ENCODE measurements at places on chromosomes 5 and 9.

DNA sequence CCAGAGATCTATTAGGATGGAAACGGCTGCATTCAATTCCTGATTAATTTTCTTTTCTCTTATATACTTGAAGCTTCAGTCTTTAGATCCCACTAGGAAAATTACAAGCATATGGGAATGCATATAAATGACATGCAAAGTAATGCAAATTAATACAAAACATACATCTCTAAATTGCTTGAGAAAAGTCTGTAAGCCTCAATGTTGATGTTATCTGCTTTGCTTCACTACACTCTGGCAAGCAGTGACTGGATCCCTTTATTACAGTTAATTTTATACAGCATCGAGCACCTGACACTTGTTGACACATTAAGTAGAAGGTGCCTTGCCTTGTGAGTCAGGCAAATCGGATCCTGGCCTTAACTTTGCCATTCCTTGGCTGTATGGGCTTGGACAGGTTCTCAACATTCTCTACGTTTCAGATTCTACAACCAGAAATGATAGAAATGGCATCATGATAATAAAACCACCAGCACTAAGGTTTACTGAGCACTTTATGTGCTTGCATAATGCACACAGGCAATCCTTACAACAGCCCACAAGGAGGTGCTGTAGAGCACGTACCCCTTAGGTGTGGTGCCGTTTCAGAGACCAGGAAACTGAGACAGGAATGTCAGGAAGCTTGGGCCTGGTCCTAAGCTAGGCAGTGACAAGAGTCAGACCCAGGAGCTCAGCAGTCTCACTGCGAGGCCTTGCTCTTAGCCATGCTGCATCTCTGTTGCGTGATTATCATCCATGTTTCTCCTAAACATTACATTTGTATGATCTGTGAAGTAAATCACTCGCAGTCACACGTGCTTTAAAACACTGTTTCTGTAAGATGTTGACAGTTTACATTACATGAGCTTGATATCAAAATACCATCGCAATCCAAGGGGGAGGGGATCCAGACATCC, 2.7 kb downstream of the GCNT4 start:
- DNase-seq = peak; percentile 71
- H3K36me3 ChIP-seq = no peaks in the 10 kb centered on the region
- peaks cover 26% of the 10 kb centered on the region for H3K27me3 ChIP-seq
- peaks cover 14% of the 10 kb centered on the region for H3K4me1 ChIP-seq
- H3K27ac ChIP-seq = no peak overlapping the region

DNA sequence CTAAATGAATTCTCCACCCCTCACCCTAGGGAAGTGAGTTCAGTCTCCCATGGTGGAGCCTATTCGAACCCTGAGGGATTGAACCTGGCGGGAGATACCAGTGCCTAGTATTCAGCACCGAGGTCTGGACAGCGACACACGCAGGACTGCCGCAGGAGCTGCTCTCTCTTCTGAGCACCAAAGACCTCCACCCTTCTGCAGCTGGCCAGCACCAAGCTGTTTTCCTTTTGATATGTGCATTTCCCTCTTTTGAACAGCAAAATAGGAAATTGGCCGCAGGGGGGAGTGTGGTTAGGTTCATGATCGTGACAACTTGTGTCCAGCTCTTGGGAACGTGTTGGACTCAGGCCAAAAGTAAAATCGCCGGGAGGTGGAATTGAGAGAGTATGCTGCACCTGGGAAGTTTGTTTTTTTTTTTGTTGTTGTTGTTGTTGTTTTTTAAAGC, 1.2 kb upstream of the PCSK1 start:
- no peak overlapping the region for H3K4me3 ChIP-seq
- H3K27me3 ChIP-seq = peaks cover 18% of the 10 kb centered on the region
- no peak overlapping the region for H3K27ac ChIP-seq
- H3K36me3 ChIP-seq = no peaks in the 10 kb centered on the region

DNA sequence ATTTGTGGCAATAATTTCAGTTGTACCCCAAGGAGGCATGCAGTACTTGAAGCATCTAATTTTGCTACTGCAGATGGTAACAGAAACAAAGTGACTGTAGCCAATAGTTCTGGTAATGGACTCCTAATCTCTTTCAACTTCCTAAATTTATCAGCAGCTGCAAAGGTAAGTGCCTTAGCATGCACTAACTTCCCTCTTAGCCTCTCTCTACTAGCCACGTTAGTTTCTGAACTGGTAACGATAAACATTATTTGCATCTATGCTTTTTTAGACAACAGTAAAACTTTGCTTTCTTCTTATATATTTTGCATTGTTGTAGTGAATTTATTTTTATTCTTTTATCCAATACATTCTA, 6.2 kb upstream of the CKS2 start:
- DNase-seq = no peak

GRCh38 chr5:72199681-72200080, 92.4 kb downstream of the MAP1B start:
- peaks cover 14% of the 10 kb centered on the region for H3K4me1 ChIP-seq
- no peak overlapping the region for H3K4me3 ChIP-seq
- no peak overlapping the region for H3K27ac ChIP-seq
- no peak for DNase-seq

DNA sequence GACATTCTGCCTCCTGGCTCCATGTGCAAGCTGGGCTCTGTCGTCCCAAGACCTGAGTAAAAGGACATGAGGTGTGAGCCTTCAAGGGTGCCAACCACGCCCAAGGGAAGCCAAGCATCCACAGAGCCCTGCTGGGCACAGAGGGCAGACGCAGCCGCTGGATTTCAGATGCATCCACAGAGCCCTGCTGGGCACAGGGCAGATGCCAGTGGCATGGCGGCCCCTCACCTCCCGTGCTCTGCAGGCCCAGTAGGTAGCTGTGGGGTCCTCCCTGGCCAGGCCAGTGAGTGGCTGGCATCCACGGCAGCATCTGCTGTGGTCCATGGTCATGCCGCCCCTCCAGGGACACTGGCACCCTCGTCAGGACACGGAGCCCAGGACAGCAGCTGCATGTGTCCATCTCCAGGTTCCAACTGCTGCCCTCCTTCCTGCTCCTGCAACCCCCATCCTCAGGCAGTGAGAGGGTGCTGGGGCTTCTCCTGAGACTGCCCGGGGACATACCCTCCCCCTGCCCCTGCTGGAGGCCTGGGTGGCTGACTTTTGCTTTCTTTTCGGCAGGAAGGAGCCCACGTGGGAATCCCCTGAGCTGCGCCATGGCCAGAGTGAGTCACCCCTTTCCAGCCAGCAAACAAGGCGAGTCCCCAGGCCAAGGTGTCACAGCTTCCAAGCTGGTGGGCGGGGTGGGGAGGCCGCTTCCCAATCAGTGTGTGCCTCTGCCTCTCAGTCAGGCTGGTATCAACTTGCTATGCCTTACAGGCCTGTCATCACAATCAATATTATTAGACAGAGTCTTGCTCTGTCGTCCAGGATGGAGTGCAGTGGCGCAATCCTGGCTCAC, 4.0 kb upstream of the TRAF2 start:
- no peaks in the 10 kb centered on the region for H3K27me3 ChIP-seq
- no peaks in the 10 kb centered on the region for H3K36me3 ChIP-seq

- no peak overlapping the region for H3K4me3 ChIP-seq
- H3K36me3 ChIP-seq = no peaks in the 10 kb centered on the region
These were observed 5.7 kb downstream of the SLC6A3 start for GRCh38 chr5:1439388-1440097.

DNA sequence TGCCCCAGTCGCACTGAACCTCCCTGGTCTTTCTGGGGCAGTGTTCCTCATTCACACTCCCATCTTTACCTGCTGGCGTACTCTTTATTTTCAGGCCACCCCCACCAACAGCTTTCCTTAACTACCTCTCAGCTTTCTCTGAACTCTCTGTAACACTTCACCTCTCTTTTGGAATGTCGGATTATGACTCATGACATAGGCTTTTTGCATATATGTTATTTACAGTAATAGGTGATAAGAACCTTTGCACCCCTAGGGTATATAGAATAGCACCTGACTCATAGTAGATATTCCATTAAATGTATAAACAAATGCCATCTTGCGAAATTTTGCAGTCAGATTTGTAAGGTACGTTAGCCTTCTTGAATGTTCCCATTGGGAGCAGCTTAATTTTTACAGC, 52.9 kb upstream of the MIER3 start:
- H3K27ac ChIP-seq = no peak overlapping the region
- H3K4me1 ChIP-seq = no peaks in the 10 kb centered on the region
- H3K4me3 ChIP-seq = no peak overlapping the region
- no peak for DNase-seq
- H3K27me3 ChIP-seq = no peaks in the 10 kb centered on the region

DNA sequence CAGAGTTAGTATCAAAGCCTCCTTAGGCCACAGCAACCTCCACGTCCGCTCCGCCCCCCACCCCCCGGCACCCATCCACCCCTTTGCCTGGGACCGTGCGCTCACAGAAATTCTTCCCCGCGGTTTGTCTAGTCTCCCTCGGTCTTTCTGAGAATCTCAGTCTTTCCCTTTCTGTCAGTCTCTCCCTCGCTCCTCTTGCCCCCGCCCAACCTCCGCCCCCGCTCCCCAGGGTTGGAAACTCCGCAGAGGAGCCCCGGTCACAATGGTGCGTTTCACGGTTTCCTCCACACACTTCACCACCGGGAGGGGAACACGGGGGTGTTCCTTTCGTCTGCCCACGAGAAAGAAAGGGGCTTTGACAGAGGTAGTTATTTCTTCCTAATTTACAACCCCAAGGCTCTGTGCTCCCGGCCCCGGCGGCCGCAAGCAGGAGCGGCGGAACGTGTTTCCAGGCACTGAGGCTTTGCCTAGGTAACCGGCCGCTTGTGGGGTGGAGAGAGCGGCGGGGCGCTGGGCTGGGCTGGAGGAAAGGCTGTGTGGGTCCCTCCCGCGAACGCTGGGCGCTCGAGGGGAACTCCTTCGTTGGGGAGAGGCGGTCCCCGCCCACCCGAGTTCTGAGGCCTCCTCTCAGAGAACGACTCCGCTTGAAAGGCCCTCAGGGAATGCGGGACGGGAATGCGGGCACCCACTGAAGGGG, 2.1 kb downstream of the NR4A3 start:
- peak overlapping the region; percentile 85 for H3K4me3 ChIP-seq
- no peak overlapping the region for H3K27ac ChIP-seq
- peak; percentile 66 for DNase-seq
- H3K4me1 ChIP-seq = peaks cover 13% of the 10 kb centered on the region
- peaks cover 3% of the 10 kb centered on the region for H3K36me3 ChIP-seq

DNA sequence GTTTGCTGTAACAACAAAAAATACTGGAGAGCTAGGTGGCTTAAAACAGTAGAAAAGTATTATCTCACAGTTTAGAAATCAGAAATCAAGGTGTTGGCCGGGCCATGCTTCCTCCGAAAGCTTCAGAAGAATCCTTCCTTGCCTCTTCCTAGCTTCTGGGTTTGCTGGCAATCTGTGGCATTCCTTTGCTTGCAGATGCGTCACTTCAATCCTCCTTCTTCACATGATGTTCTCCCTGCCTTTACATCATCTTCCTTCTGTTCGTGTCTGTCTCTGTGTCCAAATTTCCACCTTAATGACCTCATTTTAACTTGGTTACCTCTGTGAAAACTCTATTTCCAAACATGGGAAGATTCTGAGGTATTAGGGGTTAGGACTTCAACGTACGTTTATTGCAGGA, 90.4 kb upstream of the CHD1 start:
- H3K4me3 ChIP-seq = no peak overlapping the region
- H3K4me1 ChIP-seq = peaks cover 22% of the 10 kb centered on the region
- H3K36me3 ChIP-seq = no peaks in the 10 kb centered on the region
- no peak for DNase-seq
- H3K27ac ChIP-seq = peak overlapping the region; percentile 79
- H3K27me3 ChIP-seq = no peaks in the 10 kb centered on the region

- DNase-seq = peak; percentile 41
- H3K4me1 ChIP-seq = peaks cover 82% of the 10 kb centered on the region
- no peaks in the 10 kb centered on the region for H3K27me3 ChIP-seq
- H3K36me3 ChIP-seq = no peaks in the 10 kb centered on the region
- peak overlapping the region; percentile 12 for H3K4me3 ChIP-seq
- peak overlapping the region; percentile 75 for H3K27ac ChIP-seq
These were observed 8.1 kb downstream of the PRELID2 start for GRCh38 chr5:145826895-145827674.
